ENCODE measurements at places on chromosomes 2 and 18.

DNA sequence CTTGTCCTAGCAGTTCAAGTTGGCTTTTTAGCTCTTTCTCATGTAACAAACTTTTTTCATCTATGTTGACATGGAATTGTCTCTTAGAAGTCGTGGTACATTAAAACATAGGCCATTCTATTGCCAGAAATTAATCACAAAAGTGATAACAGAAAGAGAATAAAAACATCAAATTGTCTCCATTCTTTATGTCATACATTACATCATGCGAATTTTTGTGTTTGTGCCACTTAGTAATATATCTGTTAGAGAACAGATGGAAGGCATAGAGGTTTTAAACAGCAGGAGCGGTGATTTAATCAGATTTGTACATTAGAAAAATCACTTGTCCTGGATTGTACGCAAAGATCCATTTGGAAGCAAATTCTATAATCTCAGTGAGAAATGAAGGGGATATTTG is 136.5 kb upstream of the CDH20 start:
- DNase-seq: no peak

- DNase-seq: no peak
Observed at GRCh38 chr2:123717636-123718334, 307.3 kb upstream of the CNTNAP5 start.

DNA sequence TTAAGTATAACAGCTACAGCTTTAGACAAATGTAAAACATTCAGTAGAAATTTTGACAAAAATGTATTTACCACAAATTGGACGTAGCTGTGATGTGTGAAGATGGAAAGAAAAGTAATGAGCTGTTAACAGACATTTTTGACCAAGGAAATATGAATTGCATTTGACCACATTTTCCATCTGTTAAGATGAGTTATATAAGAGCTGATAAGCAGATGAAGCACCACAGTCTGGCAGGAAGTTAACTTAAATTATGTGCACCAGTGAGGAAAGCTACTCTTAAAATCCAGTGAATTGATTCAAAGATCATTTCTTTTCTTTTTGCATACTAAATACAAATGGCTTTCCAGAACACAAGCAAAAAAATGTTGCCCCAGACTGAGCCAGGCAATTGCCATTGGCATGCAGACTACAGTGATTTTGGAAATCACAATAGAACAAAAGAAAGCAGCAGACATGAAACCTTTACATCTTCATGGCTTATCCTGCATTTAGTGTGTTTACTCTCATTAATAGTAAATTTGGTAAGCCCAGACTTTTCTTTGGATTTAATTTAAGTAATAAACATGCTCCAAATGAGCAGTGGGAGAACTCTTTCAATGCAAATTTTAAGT is 493.7 kb downstream of the TMX3 start:
- no peak for DNase-seq

DNA sequence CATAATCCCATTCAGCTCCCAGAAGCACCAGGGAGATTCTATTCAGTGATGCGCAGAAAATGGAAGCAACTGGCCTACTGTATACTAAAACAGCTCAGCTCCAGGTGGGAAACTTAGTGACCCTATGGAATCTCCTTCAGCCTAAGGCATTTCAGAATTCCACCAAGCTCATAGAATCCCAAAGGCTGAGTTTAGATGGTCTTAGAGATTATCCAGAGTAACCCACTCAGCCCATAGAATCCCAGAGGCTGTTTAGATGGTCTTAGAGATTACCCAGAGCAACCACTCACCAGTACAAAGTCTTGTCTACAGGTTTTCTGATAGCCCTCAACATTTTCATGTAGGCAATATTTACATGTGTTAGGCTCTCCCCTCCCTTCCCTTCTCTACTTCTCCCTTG is 232.0 kb upstream of the SLC14A2 start:
- no peak for DNase-seq

DNA sequence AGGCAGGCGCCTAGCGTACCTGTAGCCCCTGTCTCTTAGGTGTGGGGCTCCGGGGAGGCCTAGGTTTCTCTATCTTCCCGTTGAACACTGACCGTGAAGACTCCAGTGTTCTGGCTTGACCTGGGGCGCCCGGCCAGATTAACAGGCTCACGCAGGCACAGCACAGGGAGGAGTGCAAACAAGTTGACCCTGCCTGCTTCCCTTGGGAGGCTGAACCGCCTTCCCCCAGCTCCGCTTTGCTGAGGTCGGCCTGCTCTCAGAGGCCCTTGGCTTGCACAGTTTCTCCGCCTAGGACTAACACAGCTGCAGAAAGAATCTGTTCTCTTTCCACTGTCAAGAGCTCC is 567 bp downstream of the PCYOX1 start:
- DNase-seq: no peak

GRCh38 chr2:81136296-81136695 is 831.7 kb upstream of the LRRTM1 start:
- DNase-seq: no peak

DNA sequence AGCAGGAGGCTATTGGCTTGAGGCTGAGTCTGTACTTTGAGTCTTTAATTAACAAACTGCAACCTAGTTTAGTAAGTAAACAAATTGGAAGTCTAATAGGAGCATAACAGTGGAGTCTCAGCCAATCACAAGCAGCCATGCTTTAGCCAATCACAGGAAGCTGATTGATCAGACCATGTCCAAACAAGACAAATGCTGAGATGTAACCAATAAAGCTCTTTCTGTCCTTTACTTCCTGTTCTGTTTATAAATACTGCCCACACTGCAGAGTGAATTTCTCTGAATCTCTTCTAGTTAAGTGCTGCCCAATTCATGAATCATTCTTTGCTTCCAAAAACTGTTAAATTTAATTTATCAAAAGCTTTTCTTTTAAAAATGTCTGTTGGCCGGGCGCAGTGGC is 146.6 kb upstream of the DLX2 start:
- DNase-seq: no peak

- no peak for DNase-seq
Observed at GRCh38 chr18:40407909-40408308, 1547.1 kb upstream of the PIK3C3 start.

GRCh38 chr2:122389694-122390093 is 634.2 kb downstream of the TSN start:
- no peak for DNase-seq

- DNase-seq: no peak
Observed at GRCh38 chr2:217179854-217180253, 320.0 kb upstream of the TNP1 start.

GRCh38 chr2:71074893-71075395 is 6.5 kb downstream of the NAGK start:
- DNase-seq: no peak

DNA sequence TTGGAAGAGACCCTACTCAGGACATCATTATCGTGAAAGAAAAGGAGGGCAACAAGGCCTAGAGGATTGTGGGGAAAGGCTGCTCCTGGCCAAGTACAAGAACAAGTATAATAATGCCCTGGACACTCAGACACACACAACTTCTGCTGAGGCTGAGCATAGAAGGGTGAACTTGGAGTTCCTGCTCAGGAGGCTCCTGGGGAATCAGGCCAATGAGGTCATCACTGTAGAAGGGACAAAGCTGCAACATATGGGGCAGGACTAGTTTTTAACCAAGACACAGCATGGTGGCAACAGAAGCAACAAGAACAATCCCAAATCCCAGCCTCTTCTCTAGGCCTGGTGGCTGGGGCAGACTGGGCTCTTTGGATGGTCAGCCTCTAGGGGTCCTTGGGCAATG is 102.6 kb downstream of the POLR1A start:
- DNase-seq: no peak

- DNase-seq: no peak
Observed at GRCh38 chr2:95058989-95059641, 33.6 kb downstream of the MAL start.

GRCh38 chr2:42296226-42296625 is 64.8 kb downstream of the COX7A2L start:
- no peak for DNase-seq

DNA sequence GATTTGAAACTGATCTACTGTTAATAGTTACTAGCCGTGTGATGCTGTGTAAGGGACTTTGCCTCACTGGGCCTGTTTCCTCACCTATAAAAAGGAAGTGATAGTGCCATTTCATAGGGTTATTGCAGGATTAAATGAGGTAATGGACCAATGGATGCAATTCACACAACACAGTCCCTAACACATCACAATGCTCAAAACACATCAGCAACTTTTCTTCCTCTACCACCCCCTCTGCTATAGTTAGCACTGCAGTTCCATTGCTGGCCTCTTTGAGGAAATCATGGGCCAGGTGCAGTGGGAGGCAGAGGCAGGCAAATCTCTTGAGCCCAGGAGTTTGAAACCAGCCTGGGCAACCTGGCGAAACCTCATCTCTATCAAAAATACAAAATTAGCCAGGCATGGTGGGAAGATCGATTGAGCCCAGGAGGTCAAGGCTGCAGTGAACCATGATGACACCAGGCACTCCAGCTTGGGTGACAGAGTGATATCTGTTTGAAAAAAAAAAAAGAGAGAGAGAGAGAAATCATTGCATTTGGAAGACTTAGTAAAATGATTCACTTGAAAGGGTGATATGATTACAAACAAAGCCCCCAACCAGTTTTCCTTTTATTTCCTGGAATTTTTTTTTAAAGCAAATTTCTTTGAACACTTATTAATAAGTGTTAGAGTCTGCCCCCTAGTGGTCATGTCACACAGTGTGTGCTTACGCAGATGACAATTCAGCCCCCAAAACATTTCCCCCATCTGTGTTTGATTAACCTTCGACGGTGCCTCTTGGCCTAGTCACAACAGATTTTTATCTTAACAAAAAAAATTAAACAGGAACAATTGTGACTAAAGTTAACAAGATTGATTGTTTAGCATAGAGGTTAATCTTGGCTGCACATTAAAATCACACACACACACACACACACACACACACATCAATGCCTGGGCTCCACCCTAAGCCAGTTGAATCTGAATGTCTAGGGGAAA is 88.6 kb upstream of the BCL11A start:
- peak; percentile 1 for DNase-seq

- no peak for DNase-seq
Observed at GRCh38 chr18:24470022-24470618, 9.7 kb downstream of the HRH4 start.

- DNase-seq: peak; percentile 37
Observed at GRCh38 chr18:48580782-48581181, 42.0 kb downstream of the CTIF start.

- no peak for DNase-seq
Observed at GRCh38 chr18:11454040-11454439, 155.4 kb upstream of the SLC35G4 start.

DNA sequence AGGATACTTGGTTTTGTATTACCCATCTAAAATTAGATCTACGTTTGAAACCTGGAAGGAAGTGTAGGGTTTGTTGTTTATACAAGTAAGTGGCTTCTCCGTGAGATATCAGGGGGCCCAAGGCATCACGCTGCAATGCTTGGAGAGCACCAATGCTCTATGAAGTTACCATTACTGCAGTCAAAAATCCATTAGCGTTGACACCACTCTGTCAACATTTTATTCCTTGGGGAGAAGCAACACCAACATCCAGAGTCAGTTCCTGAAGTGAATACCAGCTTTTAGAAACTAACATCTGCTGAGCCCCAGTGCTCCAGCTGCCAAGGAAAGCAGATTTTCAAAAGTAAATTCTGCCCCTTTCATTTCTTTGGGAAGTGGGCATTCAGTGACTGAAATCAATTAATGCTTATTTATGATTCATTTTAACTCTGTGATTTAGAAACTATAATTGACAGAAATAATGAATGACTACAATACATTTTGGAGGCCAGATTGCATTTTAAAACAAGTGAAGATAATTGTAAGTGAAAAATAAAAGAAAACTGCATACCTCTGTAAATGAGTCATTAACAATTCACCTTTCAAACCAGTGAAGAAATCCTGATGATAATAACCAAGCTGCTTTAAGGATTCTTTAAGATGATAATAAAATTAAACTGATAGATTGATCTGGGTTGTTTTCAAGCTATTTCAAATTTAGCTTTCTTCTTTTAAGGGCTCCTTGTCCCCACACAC is 30.5 kb downstream of the LRP1B start:
- DNase-seq: no peak

GRCh38 chr18:35201256-35201931 is 39.4 kb upstream of the ZNF397 start:
- DNase-seq: no peak

GRCh38 chr2:31214444-31214915 is 2.8 kb downstream of the CAPN14 start:
- DNase-seq: no peak

- no peak for DNase-seq
Observed at GRCh38 chr2:51720826-51721225, 688.9 kb upstream of the NRXN1 start.

GRCh38 chr18:69715191-69715795 is 232.4 kb downstream of the CD226 start:
- no peak for DNase-seq

DNA sequence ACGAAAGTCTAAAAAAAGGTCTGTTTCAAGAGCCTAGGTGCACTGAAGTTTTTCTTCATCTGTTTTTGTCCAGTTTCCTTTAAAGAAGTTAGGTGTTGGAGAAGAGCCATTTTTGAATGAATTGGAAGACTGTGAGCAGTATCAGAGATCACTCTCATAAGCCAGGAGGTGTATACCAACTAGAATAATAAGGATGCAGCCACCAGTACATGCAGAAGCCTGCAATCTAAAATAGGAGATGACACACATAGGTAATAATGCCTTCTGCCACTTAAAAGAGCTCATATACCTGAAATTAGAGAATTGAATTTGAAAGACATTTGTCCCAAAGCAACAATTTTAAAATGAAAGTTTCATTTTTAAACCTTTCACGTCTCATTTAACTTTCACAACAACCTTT is 81.7 kb downstream of the RBMS1 start:
- DNase-seq: no peak

DNA sequence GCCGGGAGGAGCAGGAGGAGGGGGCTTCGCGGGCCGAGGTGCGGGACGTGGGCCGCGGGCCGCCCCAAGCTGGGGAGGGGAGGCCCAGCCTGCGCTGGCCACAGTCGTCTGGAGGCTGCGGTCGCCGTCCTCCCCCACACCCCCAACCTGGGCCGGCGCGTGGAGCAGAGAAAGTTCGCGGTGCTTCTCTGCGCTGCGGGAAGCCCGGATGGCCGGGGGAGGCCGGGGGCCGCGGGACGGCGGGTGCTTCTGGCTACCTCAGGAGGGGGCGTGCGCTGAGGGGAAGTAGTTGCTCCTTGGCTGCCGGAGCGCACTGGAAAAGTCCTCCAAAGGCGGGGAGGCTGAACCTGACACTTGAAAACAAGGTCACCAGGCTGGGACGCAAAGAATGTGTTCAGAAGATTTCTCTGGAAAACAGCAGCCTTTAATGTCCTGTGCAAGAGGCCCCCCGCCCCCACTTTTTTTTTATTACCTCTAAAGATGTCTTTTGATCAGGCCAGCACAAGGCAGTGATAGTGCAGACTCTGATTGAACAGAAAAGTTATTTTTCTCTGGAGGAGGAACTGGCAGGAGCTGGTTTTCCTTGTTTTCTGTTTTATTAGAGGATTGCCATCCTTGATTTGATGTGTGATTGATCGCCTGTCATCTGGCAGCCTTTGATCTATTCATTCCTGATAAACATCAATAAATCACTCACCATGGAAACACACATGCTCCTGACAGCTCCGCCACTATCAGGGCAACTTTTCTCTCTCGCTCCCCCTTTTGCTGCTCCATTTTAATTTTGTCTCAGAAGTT is 1.6 kb downstream of the TSHZ1 start:
- no peak for DNase-seq

- no peak for DNase-seq
Observed at GRCh38 chr2:143623909-143624260, 494.7 kb downstream of the ARHGAP15 start.

GRCh38 chr2:178666458-178666857 is 140.8 kb downstream of the TTN start:
- DNase-seq: no peak

- no peak for DNase-seq
Observed at GRCh38 chr2:161423421-161424393, 7.6 kb downstream of the TBR1 start.

Measured in nucleus accumbens (tissue), 56 donors.